ENCODE measurements at places on chromosomes 5 and 9. TPM values are rescaled to one million over a fixed set of nuclear protein-coding genes. Genes with fewer than 3 reads are reported as not detected.

The FAM81B gene
- 6.2 TPM for polyA plus RNA-seq

The TSLP gene
- 0.07 TPM for polyA plus RNA-seq

The TEX48 gene
- polyA plus RNA-seq, result not detected

The CXXC5 gene
- 201 TPM for polyA plus RNA-seq

The DNAH5 gene
- polyA plus RNA-seq, result 1.1 TPM

The DMRT1 gene
- polyA plus RNA-seq, result 0.10 TPM

The PCDHB5 gene
- 9.0 TPM for polyA plus RNA-seq

The CARD9 gene
- polyA plus RNA-seq, result 1.3 TPM

The CKMT2 gene
- 5.7 TPM for polyA plus RNA-seq

The FGD3 gene
- polyA plus RNA-seq, result 3.3 TPM

The ADAMTS19 gene
- 5.8 TPM for polyA plus RNA-seq

Measured in renal cortex interstitium (tissue), 15 donors.